Calu3 (cell line): ENCODE measurements at places on chromosomes 6 and 20. TPM values are rescaled to one million over a fixed set of nuclear protein-coding genes. Genes with fewer than 3 reads are reported as not detected.

DNA sequence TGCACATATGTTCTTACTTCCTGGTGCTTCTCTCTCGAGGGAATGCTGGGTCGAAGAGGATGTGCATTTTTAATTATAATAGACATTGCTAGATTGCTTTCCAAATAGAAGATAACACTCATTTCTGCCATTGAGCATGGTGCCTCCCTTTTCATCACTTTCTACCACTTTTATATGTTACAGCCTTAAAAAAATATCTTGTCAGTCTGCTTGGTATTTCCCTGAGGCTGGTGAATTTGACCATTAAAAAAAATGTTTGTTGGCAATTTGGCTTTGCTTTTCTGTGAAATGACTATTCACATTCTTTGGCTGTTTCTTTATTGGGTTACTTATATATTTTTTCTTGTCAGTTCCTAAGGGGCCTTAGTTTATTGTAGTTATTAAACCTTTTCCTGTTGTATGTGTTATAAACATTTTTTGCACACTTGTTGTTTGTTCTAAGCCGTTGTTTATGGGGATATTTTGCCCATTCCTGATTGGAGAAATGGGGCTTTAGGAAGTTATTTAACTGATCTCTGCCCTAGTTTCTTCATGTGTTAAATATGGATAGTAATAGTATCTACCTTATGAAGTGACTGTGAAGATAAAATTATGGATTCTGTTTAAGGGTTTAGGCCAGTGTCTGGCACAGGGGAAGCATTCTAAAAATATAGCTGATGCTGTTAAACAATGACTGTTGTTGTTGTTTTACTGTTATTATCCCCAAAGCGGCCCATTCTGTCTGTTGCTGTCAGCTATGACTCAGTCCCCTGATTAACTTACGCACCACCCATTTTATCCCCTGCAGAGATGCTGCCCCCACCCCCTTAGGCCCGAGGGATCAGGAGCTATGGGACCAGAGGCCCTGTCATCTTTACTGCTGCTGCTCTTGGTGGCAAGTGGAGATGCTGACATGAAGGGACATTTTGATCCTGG lies 3.8 kb downstream of the DDR1 start:
- peaks cover 45% of the 10 kb centered on the region for H3K4me1 ChIP-seq
- no peak overlapping the region for H3K4me3 ChIP-seq
- DNase-seq, result no peak
- H3K36me3 ChIP-seq, result peaks cover 87% of the 10 kb centered on the region

Gene GTSF1L
- total RNA-seq, result not detected in 2 replicates

Gene MMP24
- 5.8 and 8.2 TPM in 2 replicates for total RNA-seq

Gene GDAP1L1
- total RNA-seq, result not detected in 2 replicates

Gene LY6G6C
- total RNA-seq, result 1.0 TPM in 1 of 2 replicates, not detected in the other

DNA sequence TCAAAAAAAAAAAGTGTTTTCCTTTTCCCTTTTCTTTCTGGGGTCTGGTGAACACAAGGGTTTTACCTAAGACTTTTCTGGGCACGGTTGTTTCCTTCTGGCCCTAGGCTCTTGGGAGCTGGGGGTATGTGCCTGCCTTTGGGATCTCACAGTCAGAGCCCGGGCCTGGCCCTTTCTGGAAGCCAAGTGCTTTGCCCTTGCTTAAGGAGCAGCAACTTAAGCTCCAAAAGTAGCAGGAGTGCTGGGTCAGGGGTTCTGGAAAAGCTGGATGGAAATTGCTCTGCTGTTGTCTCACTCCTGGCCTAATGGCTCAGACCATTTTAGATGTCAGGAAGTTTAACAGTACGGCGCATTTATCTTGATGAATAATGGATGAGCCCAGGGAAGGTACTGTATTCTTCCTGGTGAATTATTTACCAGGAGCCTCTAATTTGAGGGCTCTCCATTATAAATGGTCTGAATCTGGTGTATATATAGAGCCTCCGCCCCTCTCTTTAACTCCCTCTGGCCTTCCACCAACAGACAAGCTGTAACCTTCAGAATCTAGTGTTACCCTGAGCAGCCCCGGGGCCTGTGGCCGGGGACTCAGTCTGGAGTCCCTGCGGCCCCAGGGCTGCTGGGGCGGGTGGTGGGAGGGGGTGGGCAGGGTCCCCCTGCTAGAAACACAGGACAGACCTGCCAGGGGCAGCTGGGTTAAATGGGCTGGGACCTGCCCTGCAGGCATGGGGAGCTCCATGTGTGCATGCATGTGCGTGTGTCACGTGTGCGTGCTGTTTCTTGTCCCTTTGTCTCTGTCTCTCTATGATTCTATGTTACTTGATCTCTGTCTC lies 37.5 kb downstream of the PTK7 start:
- H3K27ac ChIP-seq, result no peak overlapping the region
- H3K4me3 ChIP-seq, result no peak overlapping the region
- H3K4me1 ChIP-seq, result peaks cover 9% of the 10 kb centered on the region
- H3K36me3 ChIP-seq, result no peaks in the 10 kb centered on the region
- DNase-seq, result no peak

DNA sequence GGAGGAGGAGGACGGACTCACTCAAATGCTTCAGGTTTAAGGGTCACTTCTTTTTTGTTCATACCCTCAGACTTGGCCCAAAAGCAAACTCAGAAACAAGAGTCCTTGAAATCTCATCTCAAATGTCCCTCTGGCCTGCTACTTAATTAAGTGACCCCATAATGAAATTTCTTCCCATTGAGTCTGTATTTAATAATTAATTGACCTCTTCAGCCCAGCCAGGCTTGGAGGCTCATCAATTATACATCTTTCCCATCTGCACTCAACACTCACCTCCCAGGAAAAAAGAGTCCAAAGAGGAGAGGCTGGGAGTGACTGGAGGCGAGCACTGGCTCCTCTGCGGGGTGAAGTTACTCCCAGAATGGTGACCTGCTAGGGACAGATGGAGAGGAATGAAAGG lies 90.5 kb upstream of the EYA2 start:
- H3K4me3 ChIP-seq, result no peak overlapping the region
- H3K27ac ChIP-seq, result no peak overlapping the region
- H3K4me1 ChIP-seq, result no peaks in the 10 kb centered on the region
- peaks cover 54% of the 10 kb centered on the region for H3K27me3 ChIP-seq

- H3K4me1 ChIP-seq, result peaks cover 14% of the 10 kb centered on the region
- no peak overlapping the region for H3K27ac ChIP-seq
- H3K36me3 ChIP-seq, result peaks cover 5% of the 10 kb centered on the region
- peak overlapping the region; percentile 70 for H3K4me3 ChIP-seq
- peaks cover 37% of the 10 kb centered on the region for H3K27me3 ChIP-seq
- DNase-seq, result no peak
Measured at GRCh38 chr6:28635547-28636158, 110.0 kb downstream of the GPX5 start.

Gene EGFL8
- 18.8 and 20.2 TPM in 2 replicates for total RNA-seq

- H3K27ac ChIP-seq, result no peak overlapping the region
- H3K36me3 ChIP-seq, result no peaks in the 10 kb centered on the region
- no peak overlapping the region for H3K4me3 ChIP-seq
- no peaks in the 10 kb centered on the region for H3K27me3 ChIP-seq
- no peaks in the 10 kb centered on the region for H3K4me1 ChIP-seq
- DNase-seq, result no peak
Measured at GRCh38 chr6:164887660-164888059, 421.7 kb downstream of the C6orf118 start.
